ENCODE measurements at places on chromosomes 2 and 18. TPM values are rescaled to one million over a fixed set of nuclear protein-coding genes. Genes with fewer than 3 reads are reported as not detected.
A peak's percentile ranks its signal among the peaks of the same experiment; 100 is the strongest.

ASXL3 gene
- 18.2 TPM for total RNA-seq

MARCHF4 gene
- 0.86 TPM for total RNA-seq

B3GNT7 gene
- total RNA-seq, result 0.79 TPM

- H3K4me3 ChIP-seq, result no peak overlapping the region
- H3K36me3 ChIP-seq, result no peaks in the 10 kb centered on the region
- peaks cover 5% of the 10 kb centered on the region for H3K4me1 ChIP-seq
- no peak for DNase-seq
- no peak overlapping the region for H3K27ac ChIP-seq
Observed at GRCh38 chr2:37527361-37527760, 144.1 kb downstream of the CDC42EP3 start.

GRCh38 chr2:20361893-20362292 lies 11.2 kb upstream of the PUM2 start:
- no peak overlapping the region for H3K4me3 ChIP-seq
- no peak overlapping the region for H3K27ac ChIP-seq
- H3K27me3 ChIP-seq, result no peaks in the 10 kb centered on the region
- H3K36me3 ChIP-seq, result peaks cover 3% of the 10 kb centered on the region

DNA sequence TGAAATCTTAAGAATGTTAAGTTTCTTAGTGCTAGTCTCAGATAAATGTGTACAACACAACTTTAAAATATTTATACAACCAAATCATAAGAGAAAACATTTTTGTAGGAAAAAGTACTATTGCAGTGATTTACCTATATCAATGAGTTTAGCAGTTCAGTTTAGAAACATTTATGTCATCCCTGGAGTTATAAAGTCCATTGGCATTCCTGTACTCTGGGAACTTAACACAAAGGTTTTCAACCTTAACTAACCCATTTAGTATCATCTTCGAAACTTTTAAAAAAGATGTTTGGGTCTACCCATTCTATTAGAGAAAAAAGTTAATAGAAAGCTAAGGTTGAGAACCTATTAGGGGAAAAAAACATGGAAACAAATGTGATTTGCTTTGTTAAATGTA lies 10.9 kb downstream of the AFTPH start:
- peaks cover 10% of the 10 kb centered on the region for H3K4me1 ChIP-seq
- no peaks in the 10 kb centered on the region for H3K27me3 ChIP-seq
- H3K36me3 ChIP-seq, result no peaks in the 10 kb centered on the region
- DNase-seq, result no peak
- no peak overlapping the region for H3K27ac ChIP-seq
- H3K4me3 ChIP-seq, result no peak overlapping the region

STARD6 gene
- not detected for total RNA-seq

- H3K27me3 ChIP-seq, result no peaks in the 10 kb centered on the region
- no peak for DNase-seq
- peaks cover 30% of the 10 kb centered on the region for H3K36me3 ChIP-seq
- H3K4me1 ChIP-seq, result no peaks in the 10 kb centered on the region
Observed at GRCh38 chr2:230772156-230772555, 59.5 kb downstream of the CAB39 start.

NHEJ1 gene
- 26.8 TPM for total RNA-seq

GRCh38 chr18:47882641-47883040 lies 47.8 kb downstream of the SMAD2 start:
- H3K27ac ChIP-seq, result no peak overlapping the region
- no peaks in the 10 kb centered on the region for H3K27me3 ChIP-seq
- H3K36me3 ChIP-seq, result peaks cover 17% of the 10 kb centered on the region
- DNase-seq, result no peak
- H3K4me3 ChIP-seq, result no peak overlapping the region
- peaks cover under 1% of the 10 kb centered on the region for H3K4me1 ChIP-seq

DNA sequence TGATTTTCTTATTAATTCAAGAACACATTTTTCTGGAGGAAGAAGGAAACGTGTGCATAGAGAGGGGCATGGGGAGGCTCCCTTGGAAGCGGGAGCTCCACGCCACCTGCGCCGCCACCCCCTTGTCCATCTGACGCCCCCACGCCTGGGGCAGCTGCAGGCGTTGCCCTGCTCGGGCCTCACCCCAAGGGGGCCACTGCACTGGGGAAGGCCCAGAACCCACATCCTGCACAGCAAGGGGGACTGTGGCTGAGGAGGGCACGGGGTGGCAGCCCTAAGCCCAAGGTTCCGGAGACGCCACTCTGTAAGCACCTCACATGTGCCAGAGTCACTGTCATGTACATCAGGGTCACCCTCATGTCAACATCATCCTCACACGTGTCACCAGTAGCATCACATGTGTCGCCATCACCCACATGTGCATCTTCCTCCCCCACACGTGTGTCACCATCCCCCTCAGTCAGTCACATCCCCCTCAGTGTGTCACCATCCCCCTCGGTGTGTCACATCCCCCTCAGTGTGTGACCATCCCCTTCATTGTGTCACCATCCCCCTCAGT lies 486.7 kb upstream of the SALL3 start:
- DNase-seq, result no peak
- no peak overlapping the region for H3K4me3 ChIP-seq
- H3K36me3 ChIP-seq, result peaks cover 4% of the 10 kb centered on the region
- no peaks in the 10 kb centered on the region for H3K27me3 ChIP-seq

GRCh38 chr2:102983786-102984185 lies 222.0 kb downstream of the TMEM182 start:
- no peaks in the 10 kb centered on the region for H3K4me1 ChIP-seq
- H3K27me3 ChIP-seq, result no peaks in the 10 kb centered on the region
- H3K36me3 ChIP-seq, result no peaks in the 10 kb centered on the region
- H3K27ac ChIP-seq, result no peak overlapping the region
- H3K4me3 ChIP-seq, result no peak overlapping the region

RGPD3 gene
- 0.14 TPM for total RNA-seq

DNA sequence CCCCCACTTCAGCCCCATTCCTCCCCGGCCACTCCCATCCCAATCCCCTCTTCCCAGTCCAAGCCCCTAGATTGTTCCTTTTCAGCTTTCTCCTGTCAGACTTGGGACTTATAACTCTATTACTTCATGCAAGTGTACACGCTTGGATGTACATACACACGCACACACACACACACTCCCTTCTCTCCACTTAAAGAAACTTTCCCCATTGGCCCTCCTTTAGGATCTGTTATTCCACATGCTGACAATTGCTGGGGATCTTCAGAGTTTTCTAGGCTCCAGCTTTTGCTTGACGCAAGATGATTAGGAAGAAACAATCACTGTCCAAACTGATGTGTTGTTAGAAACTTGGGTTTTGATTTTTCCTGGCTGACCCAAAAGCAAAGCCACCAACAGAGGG lies 75.4 kb downstream of the CDK15 start:
- no peak for DNase-seq
- peak overlapping the region; percentile 12 for H3K4me3 ChIP-seq
- no peaks in the 10 kb centered on the region for H3K36me3 ChIP-seq
- peaks cover 37% of the 10 kb centered on the region for H3K4me1 ChIP-seq
- H3K27me3 ChIP-seq, result peaks cover 6% of the 10 kb centered on the region
- no peak overlapping the region for H3K27ac ChIP-seq

DNA sequence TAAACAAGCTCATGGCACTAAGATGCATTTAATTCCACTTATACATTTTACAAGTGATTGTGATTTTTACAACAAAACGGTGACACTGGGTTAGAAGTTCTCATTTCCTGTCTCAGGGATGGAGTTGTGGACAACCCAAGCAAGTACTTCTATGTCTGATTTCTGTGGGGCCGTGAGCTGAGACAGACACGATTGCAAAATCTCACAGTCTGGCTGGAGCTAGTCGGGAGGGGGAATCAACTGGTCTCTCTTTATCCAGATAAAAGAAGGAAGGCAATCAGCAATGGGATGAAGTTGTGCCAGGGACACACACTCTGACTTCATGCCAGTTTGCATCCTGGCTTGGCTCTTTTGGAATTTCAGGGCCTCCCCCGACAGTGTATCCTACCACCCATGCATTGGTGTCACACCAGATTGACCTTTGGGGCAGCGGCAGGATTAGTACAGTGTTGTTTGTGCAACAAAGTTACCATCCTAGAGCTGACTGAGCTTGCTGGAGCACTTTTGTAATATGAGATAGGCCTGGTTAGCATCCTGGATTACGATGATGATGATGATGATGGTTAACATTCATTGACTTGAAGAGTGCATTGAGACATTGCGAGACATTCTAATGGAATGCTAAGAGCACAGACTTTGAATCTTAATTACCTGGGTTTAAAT lies 98.8 kb downstream of the CTAGE1 start:
- no peak overlapping the region for H3K4me3 ChIP-seq
- H3K4me1 ChIP-seq, result no peaks in the 10 kb centered on the region
- H3K36me3 ChIP-seq, result no peaks in the 10 kb centered on the region
- no peak for DNase-seq
- H3K27ac ChIP-seq, result no peak overlapping the region

DNA sequence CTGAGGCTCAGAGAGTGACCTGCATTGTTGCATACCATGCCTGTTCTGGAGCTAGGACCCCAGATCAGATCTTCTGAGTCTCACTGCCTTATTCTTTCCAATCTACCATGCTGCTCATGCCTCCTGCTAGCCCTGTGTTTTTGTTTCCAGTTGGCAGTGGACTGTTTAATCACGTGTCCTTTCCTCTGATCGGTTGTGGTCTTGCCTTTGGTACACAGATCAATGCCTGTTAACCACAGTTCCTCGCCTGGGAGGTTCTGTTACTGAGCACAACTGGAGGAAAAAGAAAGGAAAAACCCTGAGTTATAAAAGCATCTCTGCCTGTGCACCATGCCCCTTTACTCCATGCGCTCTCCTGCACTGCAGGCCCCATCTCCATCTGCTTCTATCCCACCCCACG lies 329.1 kb downstream of the SETBP1 start:
- no peaks in the 10 kb centered on the region for H3K27me3 ChIP-seq
- peaks cover 6% of the 10 kb centered on the region for H3K36me3 ChIP-seq
- no peak for DNase-seq
- H3K4me3 ChIP-seq, result no peak overlapping the region
- H3K4me1 ChIP-seq, result peaks cover 17% of the 10 kb centered on the region
- no peak overlapping the region for H3K27ac ChIP-seq

GRCh38 chr2:202847693-202848524 lies 23.7 kb downstream of the ICA1L start:
- H3K27ac ChIP-seq, result no peak overlapping the region
- H3K36me3 ChIP-seq, result peaks cover 13% of the 10 kb centered on the region
- no peak overlapping the region for H3K4me3 ChIP-seq

CCDC150 gene
- total RNA-seq, result 31.8 TPM

- no peaks in the 10 kb centered on the region for H3K27me3 ChIP-seq
- no peak overlapping the region for H3K27ac ChIP-seq
- no peak for DNase-seq
- H3K36me3 ChIP-seq, result peaks cover 4% of the 10 kb centered on the region
Observed at GRCh38 chr2:67522148-67522547, 125.0 kb downstream of the ETAA1 start.

EPB41L3 gene
- 13.1 TPM for total RNA-seq

DNA sequence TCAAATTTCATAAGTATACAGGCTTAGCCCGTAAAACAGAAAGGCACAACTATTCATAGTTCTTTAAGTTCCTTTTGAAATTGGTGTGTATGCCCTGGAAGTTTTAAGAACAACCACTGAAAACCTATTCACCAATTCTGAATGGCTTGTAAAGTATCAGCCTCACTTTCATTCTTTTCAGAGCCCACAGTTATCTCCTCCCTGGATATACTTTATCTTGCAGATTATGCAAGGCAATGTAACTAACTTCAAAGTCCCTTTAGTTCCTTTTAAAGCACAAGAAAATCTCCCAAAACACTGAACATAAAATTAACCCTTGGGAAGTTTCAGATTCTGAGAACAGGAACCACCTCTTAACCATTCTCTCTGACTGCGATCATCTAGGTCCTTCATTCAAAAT lies 1.1 kb downstream of the STRN start:
- no peak for DNase-seq
- H3K36me3 ChIP-seq, result no peaks in the 10 kb centered on the region
- peak overlapping the region; percentile 95 for H3K4me3 ChIP-seq
- peaks cover 45% of the 10 kb centered on the region for H3K4me1 ChIP-seq

MLPH gene
- not detected for total RNA-seq

- peaks cover 5% of the 10 kb centered on the region for H3K4me1 ChIP-seq
- DNase-seq, result no peak
- H3K27me3 ChIP-seq, result peaks cover 7% of the 10 kb centered on the region
- no peaks in the 10 kb centered on the region for H3K36me3 ChIP-seq
- H3K4me3 ChIP-seq, result no peak overlapping the region
Observed at GRCh38 chr2:134668821-134669220, 50.0 kb downstream of the TMEM163 start.

- DNase-seq, result no peak
- H3K27me3 ChIP-seq, result peaks cover 18% of the 10 kb centered on the region
- no peaks in the 10 kb centered on the region for H3K4me1 ChIP-seq
- no peak overlapping the region for H3K27ac ChIP-seq
Observed at GRCh38 chr18:70920840-70921374, 632.1 kb downstream of the SOCS6 start.

DNA sequence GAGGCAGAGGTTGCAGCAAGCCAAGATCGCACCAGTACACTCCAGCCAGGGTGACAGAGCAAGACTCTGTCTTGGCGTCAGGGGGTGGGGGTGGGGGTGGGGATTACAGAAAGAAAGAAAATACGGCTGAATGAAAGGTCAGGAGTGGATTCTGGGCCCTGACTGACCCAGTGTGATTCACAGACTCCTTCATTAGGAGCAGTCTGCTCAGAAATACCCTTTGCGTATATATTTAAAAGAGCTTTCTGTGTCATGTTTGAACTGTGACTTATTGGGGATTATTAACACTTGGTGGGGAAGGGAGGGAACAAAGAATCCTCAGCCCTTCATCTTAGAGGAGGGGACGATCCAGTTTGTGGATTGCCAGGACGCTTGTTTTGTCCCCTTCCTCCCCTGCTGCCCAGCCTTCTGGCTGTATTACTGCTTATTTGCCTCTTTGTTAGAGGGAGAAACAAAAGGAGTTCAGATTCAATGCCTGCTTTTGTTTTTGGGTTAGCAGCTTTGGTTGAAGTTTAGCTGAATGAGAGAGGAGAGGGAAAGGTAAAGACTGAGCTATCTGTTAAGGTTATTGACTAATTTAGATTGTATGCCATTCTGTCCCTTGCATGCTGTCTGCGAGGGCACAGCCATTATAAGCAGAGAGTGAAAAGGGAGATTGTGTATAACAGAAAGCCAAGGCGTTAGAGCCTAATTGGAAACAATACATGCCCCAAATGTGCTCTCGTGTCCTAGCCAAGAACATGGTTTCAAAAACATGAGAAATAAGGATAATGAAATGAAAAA lies 118.3 kb downstream of the FMNL2 start:
- peak overlapping the region; percentile 95 for H3K27ac ChIP-seq
- DNase-seq, result peak; percentile 44
- peaks cover 4% of the 10 kb centered on the region for H3K36me3 ChIP-seq
- H3K4me1 ChIP-seq, result peaks cover 65% of the 10 kb centered on the region
- H3K4me3 ChIP-seq, result peak overlapping the region; percentile 78

GRCh38 chr2:105789745-105790460 lies 45.2 kb downstream of the NCK2 start:
- peaks cover 45% of the 10 kb centered on the region for H3K4me1 ChIP-seq
- no peaks in the 10 kb centered on the region for H3K27me3 ChIP-seq
- peaks cover 3% of the 10 kb centered on the region for H3K36me3 ChIP-seq
- no peak overlapping the region for H3K4me3 ChIP-seq

DNA sequence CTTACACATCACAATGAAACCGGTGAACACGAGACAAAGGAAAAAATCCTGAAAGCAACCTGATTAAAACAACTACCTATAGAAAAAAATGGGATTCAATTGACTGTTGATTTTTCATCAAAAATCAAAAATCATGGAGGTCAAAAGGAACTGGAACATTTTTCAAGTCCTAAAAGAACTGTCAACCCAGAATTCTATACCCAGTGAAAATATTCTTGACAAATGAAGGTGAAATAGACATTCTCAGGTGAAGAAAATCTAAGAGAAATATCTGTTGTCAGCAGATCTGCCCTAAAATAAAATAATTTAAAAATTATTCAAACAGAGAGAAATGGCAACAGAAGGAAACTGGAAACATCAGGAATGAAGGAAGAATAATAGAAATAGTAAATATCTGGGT lies 38.9 kb downstream of the GAREM1 start:
- peaks cover 13% of the 10 kb centered on the region for H3K36me3 ChIP-seq
- no peak overlapping the region for H3K27ac ChIP-seq
- DNase-seq, result no peak
- H3K27me3 ChIP-seq, result no peaks in the 10 kb centered on the region
- H3K4me1 ChIP-seq, result peaks cover 46% of the 10 kb centered on the region

EVX2 gene
- total RNA-seq, result 0.43 TPM

HOXD9 gene
- not detected for total RNA-seq

Data from neural crest cell (in vitro differentiated cells).